ENCODE measurements at places on chromosomes 1 and 21. TPM values are rescaled to one million over a fixed set of nuclear protein-coding genes. Genes with fewer than 3 reads are reported as not detected.

- H3K4me3 ChIP-seq: no peak overlapping the region
- H3K36me3 ChIP-seq: no peaks in the 10 kb centered on the region
- no peak for DNase-seq
- no peak overlapping the region for H3K27ac ChIP-seq
Measured at GRCh38 chr1:151924691-151925587, 15.6 kb upstream of the THEM4 start.

DNA sequence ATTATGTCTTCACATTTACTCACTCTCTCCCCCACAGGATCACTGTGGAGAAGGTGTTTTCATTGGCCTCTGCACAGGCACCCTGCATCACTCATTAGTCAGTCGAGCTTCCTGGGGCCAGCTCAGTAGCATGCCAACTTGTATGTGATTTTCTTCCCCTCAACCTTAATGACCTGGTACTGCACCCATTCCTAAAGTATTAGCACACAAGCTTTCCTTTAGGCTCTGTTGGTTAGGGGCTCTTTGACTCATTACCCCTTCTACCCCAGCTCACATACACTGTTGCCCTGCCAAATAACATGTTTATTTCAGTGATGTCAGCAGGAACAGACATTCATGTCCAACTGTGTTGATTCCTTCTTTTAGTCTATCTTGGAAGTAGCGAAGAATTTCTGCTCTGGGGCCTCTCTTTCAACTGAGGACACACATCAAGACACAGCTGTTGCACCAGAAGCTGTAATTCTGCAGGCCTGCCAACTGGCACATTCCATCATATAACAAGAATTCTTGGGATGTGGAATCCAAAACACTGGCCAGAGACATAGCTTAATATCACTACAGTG, 603.5 kb upstream of the ADAMTS5 start:
- no peaks in the 10 kb centered on the region for H3K36me3 ChIP-seq
- H3K4me3 ChIP-seq: no peak overlapping the region
- no peaks in the 10 kb centered on the region for H3K4me1 ChIP-seq

- no peaks in the 10 kb centered on the region for H3K36me3 ChIP-seq
- H3K27me3 ChIP-seq: no peaks in the 10 kb centered on the region
- H3K27ac ChIP-seq: no peak overlapping the region
- H3K4me3 ChIP-seq: no peak overlapping the region
- peaks cover 30% of the 10 kb centered on the region for H3K4me1 ChIP-seq
Measured at GRCh38 chr1:167431261-167431908, 86.9 kb downstream of the CD247 start.

DNA sequence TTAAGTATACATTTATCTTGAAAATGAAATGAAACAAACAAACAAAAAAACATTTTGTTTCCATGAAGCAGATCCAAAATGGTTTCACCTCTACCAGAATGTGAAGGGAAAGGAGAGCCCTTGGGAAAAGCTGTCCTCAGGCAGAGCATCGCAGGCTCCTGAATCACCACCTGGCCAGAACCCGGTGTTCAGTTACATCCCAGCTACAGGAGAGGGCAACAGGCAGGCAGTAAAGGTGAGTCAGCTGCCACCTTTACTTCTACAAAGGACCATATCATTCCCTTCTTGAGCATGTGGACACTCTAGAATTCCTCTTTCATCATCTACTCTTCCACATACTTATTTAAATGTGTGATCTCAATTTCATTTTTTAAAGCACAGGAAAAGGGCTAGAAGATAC, 151.2 kb downstream of the PIGK start:
- H3K27ac ChIP-seq: no peak overlapping the region
- H3K4me1 ChIP-seq: no peaks in the 10 kb centered on the region
- no peak for DNase-seq

DNA sequence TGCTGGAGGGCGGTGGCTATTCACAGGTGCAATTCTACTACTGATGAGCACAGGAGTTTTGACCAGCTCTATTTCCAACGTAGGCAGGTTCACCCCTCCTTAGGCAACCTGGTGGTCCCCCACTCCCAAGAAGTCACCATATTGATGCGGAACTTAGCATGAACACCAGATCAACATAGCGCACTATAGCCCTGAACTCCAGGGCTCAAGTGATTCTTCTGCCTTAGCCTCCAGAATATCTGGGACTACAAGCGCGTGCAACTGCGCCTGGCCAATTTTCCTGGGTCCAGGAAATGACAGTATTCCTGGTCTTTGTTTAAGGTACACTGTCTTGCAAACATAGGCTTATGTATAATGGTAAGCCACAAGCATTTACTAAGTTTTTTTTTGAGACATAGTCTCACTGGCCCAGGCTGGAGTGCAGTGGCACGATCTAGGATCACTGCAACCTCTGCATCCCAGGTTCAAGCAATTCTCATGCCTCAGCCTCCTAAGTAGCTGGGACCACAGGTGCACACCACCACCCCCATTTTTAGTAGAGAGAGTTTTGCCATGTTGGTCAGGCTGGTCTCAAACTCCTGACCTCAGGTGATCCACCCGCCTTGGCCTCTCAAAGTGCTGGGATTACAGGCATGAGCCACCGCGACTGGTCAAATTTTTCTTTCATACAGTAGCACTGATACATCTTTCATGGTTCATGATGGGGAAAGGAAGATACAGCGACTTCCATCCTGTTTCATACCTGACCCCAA, 12.6 kb downstream of the MCL1 start:
- H3K4me3 ChIP-seq: no peak overlapping the region
- H3K27me3 ChIP-seq: no peaks in the 10 kb centered on the region
- H3K27ac ChIP-seq: peak overlapping the region; percentile 100
- H3K4me1 ChIP-seq: peaks cover 48% of the 10 kb centered on the region

DNA sequence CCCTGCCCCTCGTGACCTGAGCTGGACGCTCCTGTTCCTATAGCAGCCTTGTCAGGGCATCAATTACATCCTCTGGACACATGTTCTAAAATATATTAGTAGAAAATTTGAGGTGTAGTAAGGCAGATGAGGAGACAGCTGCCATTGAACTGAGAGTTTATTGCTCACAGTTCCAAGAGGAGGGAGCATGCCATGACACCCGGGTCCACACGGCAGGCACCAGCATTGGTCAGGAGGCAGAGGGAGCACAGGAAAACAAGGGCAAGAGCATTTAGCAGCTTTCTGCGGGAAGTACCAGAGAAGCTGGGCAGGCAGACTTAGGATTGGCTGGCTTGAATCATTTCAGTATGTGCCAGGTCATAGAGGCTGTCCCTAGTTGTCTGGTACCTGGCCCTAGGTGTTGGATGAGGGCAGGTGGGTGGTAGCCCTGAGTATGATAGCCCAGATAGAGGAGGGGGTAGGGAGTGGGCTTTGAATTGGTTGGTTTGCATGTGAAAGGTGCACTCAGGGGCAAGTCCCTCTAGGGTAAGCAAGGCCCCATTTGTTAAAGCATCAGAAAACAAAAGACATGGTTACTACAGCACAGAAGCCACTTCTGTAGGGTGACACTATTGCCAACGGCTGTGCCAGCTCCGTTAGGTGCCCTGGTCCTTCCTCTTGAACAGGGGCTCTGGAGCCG, 223.6 kb upstream of the RAB4A start:
- H3K27me3 ChIP-seq: no peaks in the 10 kb centered on the region
- H3K4me3 ChIP-seq: no peak overlapping the region
- no peaks in the 10 kb centered on the region for H3K4me1 ChIP-seq
- H3K36me3 ChIP-seq: no peaks in the 10 kb centered on the region

DNA sequence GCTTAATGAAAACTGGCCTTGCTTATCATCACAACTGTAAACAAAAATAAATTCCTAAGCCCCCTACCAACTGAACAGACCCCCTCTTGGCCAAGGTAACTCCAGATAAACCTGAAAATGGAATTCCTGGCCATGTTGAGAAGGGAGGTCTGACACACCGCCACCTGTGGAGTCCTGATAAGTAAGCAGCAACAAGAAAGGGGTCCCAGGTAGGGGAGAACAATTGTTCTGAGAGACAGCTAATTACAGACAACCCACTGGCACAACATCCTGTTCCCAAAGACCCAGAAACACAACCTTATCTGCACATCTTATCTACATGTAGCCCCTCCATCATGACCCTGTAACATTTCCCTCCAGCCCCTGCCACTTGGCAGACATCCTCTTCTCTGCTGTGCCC, 91.2 kb upstream of the TNR start:
- no peaks in the 10 kb centered on the region for H3K4me1 ChIP-seq
- H3K36me3 ChIP-seq: no peaks in the 10 kb centered on the region
- no peak overlapping the region for H3K27ac ChIP-seq
- no peak overlapping the region for H3K4me3 ChIP-seq
- H3K27me3 ChIP-seq: no peaks in the 10 kb centered on the region

- DNase-seq: no peak
- H3K4me1 ChIP-seq: no peaks in the 10 kb centered on the region
- no peaks in the 10 kb centered on the region for H3K36me3 ChIP-seq
- H3K27ac ChIP-seq: no peak overlapping the region
- no peaks in the 10 kb centered on the region for H3K27me3 ChIP-seq
Measured at GRCh38 chr1:98932184-98932583, 72.5 kb downstream of the PLPPR5 start.

- no peaks in the 10 kb centered on the region for H3K27me3 ChIP-seq
- H3K4me1 ChIP-seq: no peaks in the 10 kb centered on the region
- no peak overlapping the region for H3K27ac ChIP-seq
- no peaks in the 10 kb centered on the region for H3K36me3 ChIP-seq
- H3K4me3 ChIP-seq: no peak overlapping the region
Measured at GRCh38 chr1:3842912-3843311, 14.1 kb downstream of the CEP104 start.

Gene BGLAP
- 0.22 TPM for total RNA-seq

Gene SPATA45
- total RNA-seq: not detected

Gene COL9A2
- 3.7 TPM for total RNA-seq

Gene KCNK1
- total RNA-seq: 0.11 TPM

Gene SHE
- not detected for total RNA-seq
